Activated CD4-positive, alpha-beta T cell treated with anti-CD3 and anti-CD28 coated beads, Interleukin-2, amount 50 U/mL, for 24 hours (primary cell): ENCODE measurements at places on chromosomes 11 and 22.

DNA sequence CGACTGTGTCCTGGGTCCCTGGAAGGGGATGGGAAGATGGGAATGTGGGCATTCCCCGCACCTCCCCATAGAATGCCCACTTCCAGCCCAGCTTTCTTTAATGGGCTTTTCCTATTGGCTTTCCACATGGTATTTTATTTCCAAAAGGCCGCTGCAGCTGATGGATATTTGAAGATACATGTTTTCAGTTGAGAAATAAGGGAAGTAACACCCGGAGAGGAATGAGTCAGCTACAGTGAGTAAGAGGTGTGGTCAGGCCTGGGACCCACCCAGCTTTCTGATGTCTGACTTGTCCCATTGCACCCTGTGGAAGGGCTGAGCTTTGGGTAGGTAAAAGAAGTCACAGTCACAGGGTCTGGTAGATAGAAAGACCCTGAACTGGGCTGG lies 476.9 kb downstream of the MIAT start:
- DNase-seq = no peak

DNA sequence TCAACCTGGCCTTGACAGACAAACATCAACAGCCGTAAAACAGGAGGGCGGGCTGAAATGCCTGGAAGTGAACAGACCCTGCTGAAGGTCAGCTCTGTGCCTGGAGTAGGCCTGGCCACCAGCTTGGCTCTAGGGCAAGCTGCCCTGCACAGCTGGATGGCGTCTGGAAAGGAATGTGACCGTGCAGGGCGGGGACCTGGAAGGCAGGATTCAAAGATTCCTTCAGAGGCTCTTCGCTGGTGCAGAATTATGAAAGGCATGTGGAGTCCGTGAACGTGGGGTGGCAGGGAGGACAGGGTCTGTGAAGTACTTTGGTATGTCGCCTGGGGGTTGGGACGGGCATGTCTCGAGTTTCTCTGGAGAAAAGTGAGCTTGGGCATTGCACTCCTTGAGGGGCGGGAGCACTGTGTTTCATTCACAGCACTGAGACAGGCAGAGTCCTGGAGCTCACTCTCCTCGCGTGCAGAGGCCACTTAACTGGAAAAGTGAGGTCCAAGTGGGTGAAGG lies 1.5 kb downstream of the EHD1 start:
- DNase-seq = no peak

- DNase-seq = no peak
Measured at GRCh38 chr11:60938500-60938899, 13.5 kb downstream of the SLC15A3 start.

- DNase-seq = no peak
Measured at GRCh38 chr22:29004647-29005371, 56.8 kb downstream of the C22orf31 start.

GRCh38 chr11:3162410-3163240 lies 2.5 kb downstream of the OSBPL5 start:
- DNase-seq = no peak

DNA sequence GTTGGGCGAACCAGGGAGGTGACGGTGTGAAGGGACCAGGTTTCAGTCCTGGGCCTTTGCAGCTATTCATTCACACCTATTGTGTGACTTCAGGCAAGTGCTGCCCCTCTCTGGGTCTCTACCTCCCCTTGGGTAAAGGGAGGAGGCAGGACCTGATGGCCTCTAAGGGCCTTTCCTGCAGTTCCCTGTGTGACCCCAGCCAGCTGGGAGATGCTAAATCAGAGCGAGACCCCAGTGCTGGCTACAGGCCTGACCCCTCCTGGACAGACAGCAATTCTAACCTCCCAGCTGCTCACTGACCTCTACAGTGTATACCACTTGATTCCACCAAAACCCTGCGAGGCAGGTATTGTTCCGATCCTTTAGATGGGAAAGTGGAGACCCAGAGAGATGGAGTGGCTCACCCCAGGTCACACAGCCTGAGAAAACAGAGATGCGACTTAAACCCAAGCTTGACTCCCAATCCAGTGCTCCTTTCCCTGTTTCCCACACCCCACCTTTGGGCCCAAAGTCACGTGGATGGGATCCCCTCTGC lies 6.2 kb downstream of the MAFF start:
- no peak for DNase-seq

- no peak for DNase-seq
Measured at GRCh38 chr22:35126993-35127392, 61.0 kb downstream of the ISX start.

DNA sequence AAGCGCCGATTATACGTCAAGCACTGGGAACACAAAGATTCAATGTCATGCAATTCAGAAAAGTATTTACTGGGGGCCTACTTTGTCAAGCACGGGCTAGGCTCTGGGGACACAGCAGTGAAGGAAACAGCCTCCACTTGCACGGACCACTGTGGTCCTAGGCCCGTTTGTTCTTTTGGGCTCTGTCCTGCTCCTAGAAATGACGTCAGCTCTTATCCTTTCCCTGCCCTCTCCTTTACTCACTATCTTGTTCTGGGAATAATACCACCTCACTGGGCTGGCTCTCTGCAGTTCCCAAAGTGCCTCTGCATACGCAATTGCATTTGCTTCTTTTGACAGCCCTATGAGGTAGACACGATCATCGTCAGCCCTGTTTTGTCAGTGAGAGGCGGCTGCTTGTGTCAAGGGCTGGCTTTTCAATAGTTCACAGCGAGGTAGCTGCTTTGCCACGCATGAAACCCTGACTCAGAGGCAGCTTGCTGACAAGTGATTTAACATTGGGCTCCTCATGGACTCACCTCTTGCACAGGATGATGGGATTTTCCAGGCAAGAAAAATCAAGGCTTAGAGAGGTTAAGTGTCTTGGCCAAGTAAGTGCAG lies 22.9 kb upstream of the IGSF22 start:
- DNase-seq = no peak

DNA sequence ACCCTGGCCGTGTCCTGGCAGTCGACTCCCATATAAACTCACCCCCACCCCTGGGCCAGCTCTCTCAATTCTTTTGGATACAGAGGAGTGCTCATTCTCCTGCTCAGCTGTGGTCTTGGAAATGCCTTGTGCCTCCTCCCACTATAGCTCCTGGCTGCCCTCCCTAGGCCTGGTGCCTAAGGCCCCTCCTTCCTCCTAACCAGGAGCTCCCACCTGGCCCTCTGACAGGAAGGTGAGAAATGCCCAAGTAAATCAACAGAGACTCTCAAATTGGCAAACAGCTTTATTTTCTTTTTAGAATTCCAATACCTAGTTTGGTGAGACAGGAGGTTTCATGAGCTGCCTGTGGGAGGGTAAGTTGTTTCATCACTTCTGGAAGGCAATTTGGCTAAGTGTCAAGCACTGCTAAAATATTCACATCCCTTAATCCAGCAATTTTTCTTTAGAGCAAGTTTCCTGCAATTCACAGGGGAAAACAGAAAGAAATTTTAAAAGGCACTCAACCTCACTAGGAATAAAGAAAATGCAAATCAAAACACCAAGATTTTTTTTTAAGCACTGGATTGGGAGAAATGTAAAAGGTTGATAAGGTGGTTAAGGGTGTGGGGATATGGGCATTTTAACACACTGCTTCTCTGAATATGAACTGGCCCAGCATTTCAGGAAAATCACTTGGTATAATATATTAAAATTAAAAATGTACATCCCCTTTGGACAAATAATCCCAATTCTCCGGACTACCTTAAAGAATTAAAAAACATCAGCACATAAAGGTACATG lies 209.7 kb upstream of the ARHGAP20 start:
- DNase-seq = no peak

DNA sequence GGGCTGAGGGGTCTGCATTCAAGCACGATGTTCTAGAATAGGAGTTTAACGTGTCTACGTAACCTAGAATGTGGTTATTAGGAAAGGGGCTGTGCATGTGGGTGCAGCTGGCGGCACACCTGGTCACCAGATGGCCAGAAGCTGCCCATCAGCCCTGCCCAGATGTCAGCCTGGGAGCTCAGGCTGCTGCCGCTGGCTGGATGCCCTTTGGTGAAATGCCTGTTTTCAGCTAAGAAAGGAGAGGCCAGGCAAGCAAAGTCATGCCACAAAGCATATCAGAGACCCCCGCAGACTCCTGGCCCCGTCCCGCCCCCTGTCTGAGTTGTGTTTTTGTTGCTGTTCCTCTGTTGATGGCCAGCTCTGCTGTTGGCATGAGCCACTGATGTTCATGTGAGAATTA lies 11.3 kb upstream of the ADORA2A start:
- DNase-seq = no peak

- DNase-seq = no peak
Measured at GRCh38 chr11:7004482-7004881, 15.7 kb downstream of the ZNF214 start.

- DNase-seq = no peak
Measured at GRCh38 chr11:92633820-92634219, 335.6 kb upstream of the MTNR1B start.

DNA sequence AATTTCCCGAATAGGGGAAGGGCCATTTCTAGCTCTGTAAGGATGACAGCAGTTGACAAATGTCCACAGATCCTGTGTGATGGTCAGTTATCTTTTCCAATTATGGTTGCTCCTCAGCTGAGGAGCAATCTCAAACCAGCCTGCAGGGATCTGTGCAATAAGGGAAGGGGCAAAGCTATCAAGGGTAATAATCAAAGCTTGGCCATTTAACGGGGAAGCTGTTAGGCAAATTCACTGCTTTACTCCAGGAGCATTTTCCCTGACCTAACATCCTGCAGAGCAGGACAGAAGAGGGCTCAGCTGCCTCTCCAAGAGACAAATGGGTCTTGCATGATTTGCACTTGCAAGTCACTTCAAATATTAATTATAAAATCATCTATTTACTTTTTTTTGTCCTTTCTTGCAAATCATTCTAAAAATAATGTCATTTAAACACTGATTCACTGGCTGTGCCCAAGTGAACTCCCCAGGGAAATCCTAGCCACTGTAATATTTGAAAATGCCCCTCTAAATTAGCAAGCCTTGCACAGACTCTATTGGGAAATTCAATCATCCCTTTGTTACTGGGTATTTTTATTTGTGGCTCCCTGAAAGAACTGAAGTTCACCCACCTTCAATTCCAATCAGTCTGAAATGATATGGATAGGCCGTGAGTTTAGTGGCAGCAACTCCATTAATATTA lies 1256.7 kb downstream of the LRRC4C start:
- DNase-seq = no peak

DNA sequence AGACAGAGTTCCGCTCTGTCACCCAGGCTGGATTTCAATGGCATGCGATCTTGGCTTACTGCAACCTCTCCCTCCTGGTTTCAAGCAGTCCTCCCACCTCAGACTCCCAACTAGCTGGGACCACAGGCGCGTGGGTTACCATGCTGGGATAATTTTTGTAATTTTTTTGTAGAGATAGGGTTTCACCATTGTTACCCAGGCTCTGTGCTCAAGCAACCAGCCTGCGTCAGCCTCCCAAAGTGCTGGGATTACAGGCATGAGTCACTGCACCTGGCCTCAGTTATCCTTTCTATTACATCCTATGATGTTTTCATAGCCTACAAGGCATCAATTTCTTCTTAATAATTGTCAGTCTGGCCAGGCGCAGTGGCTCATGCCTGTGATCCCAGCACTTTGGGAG lies 36.5 kb downstream of the LRRC74B start:
- no peak for DNase-seq

DNA sequence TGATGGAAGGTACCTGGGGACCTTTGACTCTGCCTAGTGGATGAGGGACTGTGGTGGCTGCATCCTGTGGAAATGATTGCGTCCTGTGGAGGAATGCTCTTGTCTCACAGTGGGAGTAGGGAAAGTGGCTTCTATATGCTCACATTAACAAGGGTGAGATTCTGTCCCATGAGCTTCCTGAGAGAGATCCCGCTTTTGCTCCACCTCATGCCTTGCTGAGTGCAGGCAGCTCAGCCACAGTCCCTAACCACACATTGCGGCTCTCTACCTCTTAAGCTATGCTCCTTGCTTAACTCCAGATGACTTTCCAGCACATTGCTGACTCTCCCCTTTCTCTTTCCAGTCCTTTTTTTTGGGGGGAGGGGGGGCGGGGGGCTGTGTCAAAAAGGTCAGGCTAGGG lies 45.0 kb downstream of the TEAD1 start:
- DNase-seq = no peak

DNA sequence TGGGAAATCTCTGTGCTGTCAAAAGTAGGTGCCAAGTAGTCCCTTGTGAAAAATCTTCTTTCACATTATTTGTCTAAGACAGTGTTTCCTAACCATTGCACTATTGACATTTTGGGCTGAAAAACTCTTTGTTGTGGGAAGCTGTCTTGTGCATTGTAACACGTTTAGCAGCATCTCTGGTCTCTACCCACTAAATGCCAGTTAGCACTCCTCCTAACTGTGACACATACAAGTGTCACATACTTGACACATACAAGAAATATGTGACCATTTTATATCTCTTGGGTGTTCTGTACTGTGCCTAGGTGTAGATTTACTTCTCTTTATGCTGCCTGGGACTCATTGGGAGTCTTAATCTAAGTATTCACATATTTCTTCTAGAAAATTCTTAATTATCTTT lies 57.8 kb downstream of the NXPE1 start:
- DNase-seq = no peak

GRCh38 chr11:35800970-35801953 lies 138.7 kb downstream of the TRIM44 start:
- no peak for DNase-seq

DNA sequence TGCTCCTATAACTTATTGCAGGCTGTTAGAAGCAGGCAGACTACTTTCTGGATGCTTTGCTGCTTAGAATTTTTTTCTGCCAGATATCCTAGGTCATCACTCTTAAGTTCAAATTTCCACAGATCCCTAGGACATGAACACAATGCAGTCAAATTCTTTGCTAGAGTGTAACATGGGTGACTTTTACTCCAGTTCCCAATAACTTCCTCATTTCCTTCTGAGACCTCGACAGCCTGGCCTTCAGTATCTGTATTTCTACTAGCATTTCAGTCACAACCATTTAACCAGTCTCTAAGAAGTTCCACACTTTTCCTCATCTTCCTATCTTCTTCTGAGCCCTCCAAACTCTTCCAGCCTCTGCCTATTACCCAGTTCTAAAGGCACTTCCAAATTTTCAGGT lies 60.4 kb upstream of the ZBED5 start:
- no peak for DNase-seq

GRCh38 chr11:16759857-16760508 lies 21.5 kb downstream of the C11orf58 start:
- no peak for DNase-seq

GRCh38 chr11:3036419-3036818 lies 20.8 kb downstream of the CARS1 start:
- no peak for DNase-seq

GRCh38 chr11:17604201-17604914 lies 57.3 kb downstream of the OTOG start:
- no peak for DNase-seq

- no peak for DNase-seq
Measured at GRCh38 chr11:7451952-7452494, 33.3 kb upstream of the OLFML1 start.

GRCh38 chr11:244376-244775 lies 7.6 kb downstream of the PSMD13 start:
- DNase-seq = no peak

GRCh38 chr11:36464720-36465119 lies 45.4 kb downstream of the TRAF6 start:
- no peak for DNase-seq

GRCh38 chr22:32745251-32745995 lies 56.1 kb upstream of the TIMP3 start:
- no peak for DNase-seq
